Stimulated activated CD8-positive, alpha-beta memory T cell treated with anti-CD3 and anti-CD28 coated beads, Interleukin-7, amount 100 ng/mL, for 24 hours (primary cell): ENCODE measurements at places on chromosomes 4 and X.

DNA sequence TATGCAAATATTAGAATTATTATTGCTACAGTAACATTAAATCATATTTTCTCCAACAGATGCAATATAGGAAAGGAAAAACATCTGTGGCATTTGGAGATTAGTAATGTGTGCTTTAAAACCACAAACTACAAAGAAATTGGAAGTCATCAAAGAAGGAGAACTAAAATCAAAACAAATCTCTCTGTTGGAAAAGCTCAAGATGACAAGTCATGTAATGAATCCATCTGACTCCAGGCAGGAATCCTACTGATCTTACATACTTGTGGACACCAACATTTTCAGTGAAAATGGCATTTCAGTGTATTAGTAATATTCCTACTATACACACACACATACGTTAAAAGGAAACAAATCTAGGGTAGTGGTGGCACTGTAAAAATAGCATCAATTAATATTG is 98.2 kb downstream of the SLC39A8 start:
- no peak for DNase-seq

DNA sequence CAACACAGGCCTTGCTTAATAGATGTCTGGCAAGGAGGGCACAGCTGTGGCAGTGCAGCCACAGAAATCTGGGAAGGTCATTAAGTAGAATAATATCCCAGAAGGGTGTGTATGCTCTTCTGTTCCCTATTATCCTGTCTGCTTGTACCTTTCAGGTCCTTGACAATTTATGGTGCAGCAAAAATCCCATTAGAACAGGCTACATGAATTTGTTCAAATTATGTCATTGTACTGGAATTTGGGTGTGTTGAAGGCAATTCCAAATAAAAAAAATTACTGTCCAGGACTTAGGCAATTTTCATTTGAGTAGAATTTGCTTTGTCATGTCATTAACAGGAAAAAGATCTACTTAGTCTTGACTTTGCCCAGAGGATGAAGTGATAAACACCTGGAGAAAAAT is 192.1 kb downstream of the IDS start:
- DNase-seq: no peak

DNA sequence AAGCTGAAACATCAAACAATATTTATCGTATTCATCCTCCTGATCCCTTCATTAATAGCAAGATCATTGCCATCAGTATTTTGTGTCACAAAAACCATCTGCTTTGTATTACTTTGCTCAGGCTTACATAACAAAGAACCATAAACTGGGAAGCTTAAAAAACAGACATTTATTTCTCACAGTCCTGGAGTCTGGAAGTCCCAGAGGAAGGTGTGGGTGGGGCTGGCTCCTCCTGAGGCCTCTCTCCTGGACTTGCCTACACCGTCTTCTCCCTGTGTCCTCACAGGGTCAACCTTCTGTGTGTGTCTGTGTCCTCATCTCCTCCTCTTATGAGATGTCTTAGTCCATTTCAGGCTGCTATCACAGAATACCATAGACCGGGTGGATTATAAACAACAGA is 61.3 kb upstream of the MXRA5 start:
- no peak for DNase-seq

DNA sequence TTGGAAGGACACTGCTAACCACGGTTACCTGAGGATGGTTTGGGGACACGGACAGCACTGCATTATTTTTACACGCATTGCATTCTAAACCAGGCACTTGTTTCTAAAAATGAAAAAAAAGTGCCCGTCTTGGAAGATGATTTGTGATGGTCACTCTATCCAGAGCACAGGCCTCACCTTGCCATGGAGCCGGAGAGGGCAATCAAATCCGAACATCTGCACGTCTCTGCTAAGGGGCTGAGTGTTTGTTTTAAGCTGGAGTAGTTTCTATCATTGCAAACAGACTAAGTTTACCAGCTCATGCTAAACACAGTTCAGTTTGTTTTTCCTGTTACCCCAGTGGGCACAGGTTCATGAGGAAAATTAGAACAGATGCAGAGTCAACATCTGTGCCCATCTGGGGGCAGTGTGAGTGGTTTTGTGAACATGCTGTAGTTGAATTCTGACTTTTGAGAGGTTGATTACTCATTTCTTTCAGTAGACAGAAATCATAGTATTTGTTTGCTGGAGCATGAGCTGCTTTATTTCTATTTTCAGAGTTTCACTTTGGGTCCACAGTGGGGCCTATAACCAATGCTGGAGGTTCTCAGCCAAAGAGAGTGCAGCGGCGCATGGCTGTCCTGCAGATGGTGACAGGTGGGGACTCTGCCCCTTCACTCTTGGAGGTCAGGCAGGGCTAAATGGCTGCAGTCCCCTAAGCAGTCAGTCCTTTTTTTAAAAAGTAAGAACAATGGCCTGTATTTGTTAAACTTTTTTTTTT is 65.4 kb upstream of the ENPP6 start:
- DNase-seq: no peak

DNA sequence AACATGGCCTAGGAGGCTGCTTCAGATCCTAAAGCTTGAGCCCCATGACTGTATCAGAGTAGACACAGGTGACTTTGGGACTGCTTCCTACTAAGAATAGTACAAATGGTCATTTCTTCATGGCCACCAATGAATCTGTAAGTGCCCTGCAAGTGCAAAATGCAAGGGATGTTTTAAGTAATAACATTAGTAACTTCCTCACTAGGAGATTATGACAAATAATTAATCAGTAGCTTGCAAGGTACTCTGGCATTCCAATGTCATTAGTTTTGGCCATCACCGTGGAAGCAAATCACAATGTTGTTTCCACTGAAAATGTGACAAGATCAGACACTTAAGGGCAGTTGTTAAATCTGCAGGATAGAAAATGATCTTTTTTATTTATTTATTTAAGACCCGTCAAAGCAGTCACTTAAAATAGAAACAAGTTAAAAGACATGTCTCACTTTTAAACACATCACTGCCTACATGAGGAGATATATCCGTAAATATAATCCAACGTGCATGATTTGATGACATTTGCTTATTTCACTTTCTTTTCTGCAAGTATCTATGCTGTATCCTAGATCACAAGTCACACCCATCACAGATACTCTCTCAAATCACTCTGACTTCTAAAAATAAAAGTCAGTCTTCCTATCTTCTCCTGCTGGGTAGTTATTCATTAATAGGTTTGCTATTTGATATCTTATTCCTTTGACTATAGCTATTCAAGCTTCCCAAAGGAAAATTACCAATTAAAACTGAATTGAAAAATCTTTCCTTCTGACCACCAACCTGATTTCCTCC is 400.6 kb downstream of the IL15 start:
- DNase-seq: no peak

GRCh38 chr4:122666527-122667245 is 45.8 kb upstream of the IL21 start:
- DNase-seq: no peak

DNA sequence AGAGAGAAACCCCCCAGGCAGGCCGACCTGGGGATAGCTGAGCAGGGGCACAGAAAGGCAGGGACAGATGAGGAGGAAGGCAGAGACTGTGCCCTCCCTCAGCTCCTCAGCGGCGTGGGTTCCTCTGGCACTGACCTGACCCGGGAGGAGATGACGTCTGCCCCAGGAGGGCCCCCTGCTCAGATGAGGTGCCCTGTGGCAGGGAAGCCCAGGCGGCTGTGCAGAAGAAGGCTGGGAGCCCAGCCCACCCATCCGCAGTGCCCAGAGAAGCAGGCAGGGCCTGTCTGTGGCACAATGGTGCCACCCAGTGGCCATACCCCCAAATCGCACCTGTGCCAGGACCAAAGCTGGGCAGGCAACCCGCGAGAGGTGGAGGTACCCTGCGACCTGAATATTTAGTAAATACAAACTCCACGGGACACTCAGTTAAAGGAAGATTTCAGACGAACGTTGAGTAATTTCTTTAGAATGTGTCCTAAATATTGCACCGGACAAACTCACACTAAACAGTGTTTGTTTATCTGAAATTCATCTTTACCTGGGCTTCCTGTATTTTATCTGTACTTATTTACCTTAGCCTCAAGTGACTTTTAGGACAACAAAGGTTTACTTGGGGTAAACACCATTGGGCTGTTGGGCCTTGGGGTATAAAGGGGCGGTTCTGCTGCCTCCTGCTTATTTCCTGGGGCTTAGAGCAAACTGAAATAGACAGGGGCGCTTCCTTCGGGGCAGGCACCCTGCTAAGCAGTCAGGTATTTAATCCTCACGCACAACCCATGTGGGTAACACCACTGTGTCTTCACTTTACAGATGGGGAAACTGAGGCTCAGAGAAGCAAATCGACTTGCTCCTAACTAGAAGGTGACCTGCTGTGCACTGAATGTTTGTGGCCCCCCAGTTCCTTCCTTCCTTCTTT is 46.5 kb upstream of the HMX1 start:
- peak; percentile 51 for DNase-seq

DNA sequence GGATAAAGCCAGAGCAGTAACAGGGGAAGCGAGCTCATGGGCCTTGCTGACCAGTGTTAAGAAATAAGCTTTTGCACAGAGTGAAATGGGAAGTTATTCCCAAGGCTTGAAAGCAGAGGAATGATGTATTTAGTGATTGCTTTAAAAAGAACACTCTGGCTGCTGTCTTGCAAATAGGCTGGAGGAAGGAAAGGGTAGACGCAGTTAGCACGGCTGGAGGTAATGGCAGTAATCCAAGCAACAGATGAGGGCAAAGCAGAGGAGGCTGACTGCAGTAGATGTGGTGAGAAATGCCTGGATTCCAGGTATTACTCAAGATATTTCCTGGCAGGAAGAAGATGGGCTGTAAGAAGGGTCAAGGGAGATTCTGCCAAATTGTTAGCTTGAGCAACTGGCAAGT is 1342.3 kb upstream of the AGA start:
- no peak for DNase-seq

- DNase-seq: no peak
These were observed 45.0 kb downstream of the CPZ start for GRCh38 chr4:8637456-8637984.

DNA sequence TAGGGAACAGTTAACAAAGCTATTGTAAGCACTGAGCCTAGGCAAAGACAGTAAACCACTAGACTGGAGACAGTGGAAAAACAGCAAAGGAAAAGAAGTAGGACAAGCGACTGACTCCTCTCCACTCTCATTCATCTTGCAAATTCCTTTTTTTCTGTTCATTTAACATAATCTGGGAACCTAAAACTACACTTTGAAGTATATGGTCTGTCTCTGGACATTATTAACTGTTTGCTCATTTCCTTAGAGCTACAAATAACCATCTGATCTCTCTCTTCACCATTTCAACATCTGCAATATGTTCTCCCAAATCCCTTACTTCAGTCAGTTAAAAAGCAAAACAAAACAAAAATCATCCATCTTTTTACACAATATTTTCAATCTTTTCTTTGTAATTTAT is 642 bp downstream of the HMGN5 start:
- DNase-seq: no peak

GRCh38 chrX:54281676-54282075 is 76.2 kb downstream of the WNK3 start:
- DNase-seq: no peak

- DNase-seq: no peak
These were observed 12.0 kb downstream of the MPP1 start for GRCh38 chrX:154793084-154793795.

DNA sequence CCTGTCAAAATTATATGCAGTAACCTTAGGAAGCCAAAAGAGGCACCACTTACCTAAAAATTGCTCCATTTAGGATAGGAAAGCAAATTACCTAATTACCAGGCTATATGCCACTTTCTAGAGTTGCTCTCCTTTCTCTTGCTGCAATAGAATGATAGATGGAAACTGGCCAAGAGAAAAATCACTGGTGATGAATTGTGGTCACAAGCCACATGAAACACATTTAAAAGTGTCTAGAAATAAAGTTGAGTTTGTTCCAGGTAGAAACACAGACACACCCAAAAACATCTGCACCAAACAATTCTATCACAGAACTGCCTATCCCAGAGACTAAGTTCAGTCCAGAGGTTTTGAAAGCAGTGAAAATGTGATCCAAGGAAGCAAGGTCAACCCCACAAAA is 337.7 kb downstream of the PCDH19 start:
- DNase-seq: no peak

- DNase-seq: no peak
These were observed 13.6 kb downstream of the PDCL2 start for GRCh38 chr4:55578341-55579010.

DNA sequence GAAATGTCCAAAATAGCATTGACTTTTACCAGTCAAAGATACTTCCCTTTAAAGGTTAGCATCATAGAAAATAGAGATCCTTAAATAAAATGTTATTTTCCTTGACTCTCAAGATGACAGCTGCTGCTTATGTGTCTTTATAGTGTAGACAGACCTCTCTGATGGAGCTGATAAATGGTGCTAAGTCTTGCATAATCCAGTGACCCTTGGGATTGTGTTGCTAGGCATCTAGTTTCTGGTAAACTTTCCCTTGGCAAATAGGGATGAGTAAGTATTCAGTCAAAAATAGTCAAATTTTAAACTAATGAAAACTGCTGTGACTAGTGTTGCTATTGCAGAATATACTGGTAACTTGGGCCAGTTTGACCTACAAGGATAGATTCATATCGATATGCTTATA is 53.6 kb downstream of the MBNL3 start:
- no peak for DNase-seq

GRCh38 chr4:107654694-107655093 is 65.3 kb downstream of the PAPSS1 start:
- DNase-seq: no peak

DNA sequence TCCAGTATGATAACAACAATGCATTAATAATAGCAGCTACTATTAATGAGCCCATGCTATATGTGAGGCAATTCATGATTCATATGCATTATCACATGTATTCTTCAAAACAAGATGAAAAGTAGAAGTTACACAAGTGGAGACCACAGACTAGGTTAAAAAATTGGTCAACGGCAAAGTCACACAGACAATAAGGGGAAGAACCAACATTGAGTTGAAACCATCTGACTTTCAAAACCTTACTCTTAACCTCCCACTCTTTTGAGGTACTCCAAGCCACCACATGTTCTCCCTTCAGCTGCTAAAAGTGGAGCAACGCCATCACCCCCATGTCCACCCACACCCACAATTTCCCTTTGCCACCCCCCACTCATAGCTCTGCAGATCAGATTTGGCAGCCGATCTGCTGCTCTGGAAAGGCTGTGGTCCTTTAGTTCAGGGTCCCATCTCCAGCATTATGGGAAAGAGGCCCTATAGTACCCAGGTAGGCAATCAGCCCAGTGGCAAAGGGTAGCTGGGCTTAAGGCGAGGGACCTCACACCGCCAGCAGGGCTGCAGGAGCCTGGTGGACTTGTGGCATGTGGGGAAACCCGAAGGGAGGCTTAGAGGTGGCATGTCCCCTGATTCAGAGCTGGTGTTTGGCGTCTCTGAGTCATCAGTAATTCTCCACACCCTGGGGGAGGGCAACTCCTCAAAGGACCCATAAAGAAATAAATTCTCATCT is 33.5 kb upstream of the CYBB start:
- no peak for DNase-seq

DNA sequence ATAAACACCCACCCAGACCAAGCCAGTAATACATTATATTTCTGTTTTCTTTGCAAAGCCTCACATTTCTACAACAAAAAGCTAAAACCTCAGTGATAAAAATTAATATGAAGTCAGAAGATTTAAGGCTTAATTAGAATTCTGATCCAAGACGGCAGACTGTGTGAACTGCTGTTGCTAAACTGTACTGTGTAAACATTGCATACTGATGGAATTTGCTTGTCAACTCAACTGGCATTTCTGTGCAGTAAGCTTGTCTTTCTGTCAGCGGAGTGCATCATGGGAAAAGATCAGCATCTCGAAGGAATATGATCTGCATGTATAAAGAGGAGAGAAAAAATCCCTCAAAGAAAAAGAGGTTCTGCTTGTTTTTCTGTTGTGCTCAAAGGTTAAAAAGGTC is 69.4 kb upstream of the SPANXB1 start:
- DNase-seq: no peak
